ENCODE measurements at places on chromosomes 4 and X.
A peak's percentile ranks its signal among the peaks of the same experiment; 100 is the strongest.

DNA sequence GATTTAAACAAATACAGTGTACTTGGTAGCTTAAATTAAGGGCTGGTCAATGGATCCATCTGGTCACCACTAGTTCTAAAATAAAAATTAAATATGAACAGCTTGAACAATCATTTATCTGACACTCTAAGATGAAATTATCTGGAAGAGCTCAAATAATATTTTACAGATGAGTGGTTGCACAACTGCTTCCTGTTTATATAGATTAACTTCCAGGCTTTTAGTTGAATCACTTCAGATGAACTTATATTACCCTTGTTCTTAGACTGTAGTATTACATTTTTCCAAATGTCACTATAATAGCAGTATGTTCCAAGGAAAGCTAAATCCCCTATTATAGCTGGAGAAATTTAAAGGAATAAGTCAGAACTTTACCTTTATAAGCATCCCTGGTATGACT, 92.4 kb upstream of the SMIM10 start:
- no peak for DNase-seq

- no peak for DNase-seq
These were observed 568.0 kb downstream of the STIM2 start for GRCh38 chr4:27428661-27429060.

- DNase-seq = no peak
These were observed 27.5 kb upstream of the HERC5 start for GRCh38 chr4:88429401-88429800.

DNA sequence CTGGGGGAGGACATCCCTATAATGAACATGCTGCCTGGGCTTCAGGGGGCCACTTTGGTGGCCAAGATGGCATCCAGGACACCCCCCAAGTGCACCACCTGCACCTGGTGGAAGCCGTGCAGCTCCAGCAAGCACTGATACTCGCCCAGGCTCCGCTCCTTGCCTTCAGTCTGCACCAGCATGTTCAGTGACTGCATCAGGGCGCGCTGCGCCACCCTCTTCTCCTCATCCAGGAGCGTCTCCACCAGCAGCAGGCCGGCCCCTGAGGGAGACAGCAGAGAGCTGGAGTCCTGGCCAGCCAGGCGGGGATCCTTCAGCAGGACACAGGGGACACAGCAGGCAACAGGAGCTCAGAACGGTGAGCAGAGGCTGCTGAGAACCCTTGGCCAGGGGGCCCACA, 11.3 kb upstream of the SLC25A6 start:
- DNase-seq = no peak

DNA sequence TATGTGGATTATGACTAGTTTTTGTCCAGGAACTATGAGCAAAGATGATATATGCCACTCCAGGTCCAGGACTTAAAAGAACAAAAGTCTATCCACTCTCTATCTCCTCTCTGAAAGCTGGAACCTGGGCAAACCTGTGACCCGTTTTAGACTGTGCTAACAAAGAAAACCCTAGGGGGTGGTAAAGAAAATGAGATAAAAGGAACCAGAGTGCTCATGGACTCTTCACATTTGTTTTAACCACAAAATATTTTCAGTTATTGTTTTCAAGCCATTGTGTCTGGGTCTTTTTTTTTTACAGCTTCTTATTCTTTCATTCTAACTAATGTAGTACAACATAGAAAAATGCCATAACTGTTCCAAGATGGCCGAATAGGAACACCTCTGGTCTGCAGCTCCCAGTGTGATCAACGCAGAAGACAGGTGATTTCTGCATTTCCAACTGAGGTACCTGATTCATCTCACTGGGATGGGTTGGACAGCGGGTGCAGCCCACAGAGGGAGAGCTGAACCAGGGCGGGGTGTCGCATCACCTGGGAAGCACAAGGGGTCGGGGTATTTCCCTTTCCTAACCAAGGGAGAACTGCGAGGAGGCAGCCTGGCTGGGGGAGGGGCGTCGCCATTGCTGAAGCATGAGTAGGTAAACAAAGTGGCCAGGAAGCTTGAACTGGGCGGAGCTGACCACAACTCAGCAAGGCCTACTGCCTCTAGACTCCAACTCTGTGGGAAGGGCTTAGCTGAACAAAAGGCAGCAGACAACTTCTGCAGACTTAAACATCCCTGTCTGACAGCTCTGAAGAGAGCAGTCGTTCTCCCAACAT, 45.1 kb downstream of the CHM start:
- DNase-seq = no peak

DNA sequence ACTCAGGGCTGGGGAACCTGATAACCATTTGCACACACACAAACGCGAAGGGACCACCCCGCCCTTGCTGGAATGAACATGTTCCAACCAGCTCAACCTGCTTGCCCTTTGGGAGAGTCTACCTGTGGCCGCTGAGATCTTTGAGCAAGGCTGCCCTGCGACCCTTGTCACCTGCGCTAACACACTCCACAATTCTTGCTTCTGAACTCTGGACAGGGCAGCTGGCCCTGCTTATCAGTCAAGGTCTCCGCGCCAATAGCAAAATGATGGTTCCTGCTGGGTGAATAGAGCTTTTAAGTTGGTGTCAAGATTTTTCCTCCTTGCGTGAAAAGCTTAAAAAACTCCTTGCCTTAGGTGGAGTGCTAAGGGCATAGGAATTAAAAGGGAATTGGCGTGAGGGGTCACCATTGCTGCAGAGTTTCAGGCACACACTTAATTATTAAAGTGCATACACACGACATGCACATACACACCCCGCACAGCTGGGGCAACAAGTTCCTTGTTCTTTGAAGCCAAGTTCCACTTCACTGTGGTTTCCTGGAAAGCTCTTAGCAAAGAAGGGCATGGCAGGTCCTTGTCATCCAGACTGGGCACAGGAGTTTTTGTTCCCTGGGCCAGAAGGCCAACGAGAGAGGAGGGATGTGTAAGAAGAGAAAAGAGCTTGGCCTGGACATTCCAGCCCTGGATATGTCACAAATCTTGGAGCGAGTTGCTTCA, 207.7 kb downstream of the STIM2 start:
- DNase-seq = no peak

GRCh38 chrX:118807151-118808017, 16.2 kb upstream of the ZCCHC12 start:
- DNase-seq = no peak

DNA sequence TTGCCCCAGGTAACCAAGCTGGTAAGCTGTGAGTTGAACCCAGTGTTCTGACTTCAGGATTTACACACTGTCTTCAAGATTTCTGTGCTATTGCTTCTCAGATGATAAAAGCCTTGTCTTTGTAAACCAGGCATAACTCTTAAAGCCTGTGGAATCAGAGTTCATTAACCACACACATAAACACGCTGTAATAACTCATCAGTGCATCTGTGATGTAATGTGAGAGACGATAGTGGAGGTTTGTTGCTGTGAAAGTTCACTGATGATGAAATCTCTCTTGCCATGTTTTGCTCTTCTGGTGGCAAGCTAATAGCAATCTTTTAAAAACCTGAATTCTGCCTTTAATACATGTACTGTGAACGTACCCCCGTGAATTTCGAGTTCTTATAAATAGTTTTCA, 41.5 kb downstream of the CLCN4 start:
- no peak for DNase-seq

GRCh38 chr4:54433686-54434085, 204.6 kb downstream of the PDGFRA start:
- no peak for DNase-seq

DNA sequence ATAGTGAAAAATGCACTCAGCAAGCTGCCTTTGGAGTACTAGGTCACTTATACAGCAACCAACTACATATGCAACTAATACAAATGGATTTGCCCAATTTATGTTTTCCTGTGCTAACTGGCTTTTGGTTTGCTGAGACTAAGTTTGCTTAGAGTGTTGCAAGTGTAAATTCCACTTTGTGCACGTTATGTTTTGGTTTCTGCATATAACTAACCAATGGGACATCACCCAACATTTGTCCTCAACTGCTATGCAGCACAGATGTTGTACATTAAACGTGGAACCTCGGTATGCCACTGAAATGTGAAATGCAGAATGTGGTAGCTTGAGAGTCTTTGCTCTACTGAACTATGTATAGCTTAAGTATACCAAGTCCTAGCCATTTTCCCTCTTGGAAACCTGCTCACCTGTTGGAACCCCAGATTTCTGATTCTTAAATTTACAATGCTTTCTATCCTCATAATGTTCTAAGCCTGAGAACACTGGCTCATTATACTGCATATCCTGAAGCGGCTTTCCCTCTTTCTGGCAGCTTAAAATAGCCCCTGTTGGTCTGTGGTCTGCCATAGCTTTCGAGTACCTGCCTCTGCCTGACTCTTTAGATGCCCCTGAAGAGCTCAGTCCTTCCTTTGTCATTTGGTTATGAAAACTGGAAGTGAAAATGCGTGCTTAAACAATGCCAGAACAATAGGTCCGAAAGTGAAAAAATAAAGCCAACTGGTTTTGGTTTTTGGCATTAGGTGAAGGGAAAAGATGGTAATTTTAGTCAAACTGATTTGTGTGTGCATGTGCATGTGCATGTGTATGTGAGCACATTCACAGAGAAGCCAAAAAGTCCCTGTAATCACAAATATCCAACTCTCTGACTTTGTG, 158.0 kb downstream of the SH2D1A start:
- DNase-seq = no peak

DNA sequence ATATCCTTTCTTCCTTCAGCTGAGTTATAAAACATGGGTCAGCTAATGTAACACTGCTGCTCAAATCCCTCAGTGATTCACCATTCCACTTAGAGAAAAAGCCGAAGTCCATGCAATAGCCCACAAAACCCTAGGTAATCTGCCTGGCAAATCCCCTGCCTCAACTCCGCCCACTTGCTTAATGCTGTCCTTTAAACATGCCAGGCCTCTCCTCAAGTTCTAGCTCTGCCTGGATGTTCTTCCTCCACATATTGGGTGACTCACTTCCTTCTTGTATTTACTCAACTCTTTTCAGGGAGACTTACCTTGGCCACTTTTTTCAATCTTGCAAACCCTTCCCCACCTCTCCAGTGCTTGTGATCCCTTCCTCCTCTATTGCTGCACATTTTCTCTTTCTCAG, 89.8 kb downstream of the EMCN start:
- peak; percentile 43 for DNase-seq

DNA sequence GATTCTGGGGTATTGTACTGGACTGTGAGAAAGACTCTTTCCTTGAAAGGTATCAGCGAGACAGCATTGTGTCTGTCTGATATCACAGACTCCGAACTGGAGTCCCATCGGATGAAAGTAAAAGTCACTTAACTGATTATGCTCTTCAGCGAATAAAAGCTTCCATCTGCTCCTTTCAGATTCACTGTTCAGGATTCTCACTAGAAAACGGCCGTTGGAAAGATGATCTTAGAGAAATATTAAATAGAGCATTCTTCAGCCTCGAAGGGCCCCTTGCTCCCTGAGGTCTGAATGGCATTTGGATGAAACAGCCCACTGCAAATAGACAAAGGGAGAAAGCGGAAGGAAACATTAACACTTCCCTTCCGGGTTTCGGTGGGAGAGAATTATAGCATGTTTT, 416.2 kb upstream of the PRKX start:
- no peak for DNase-seq

DNA sequence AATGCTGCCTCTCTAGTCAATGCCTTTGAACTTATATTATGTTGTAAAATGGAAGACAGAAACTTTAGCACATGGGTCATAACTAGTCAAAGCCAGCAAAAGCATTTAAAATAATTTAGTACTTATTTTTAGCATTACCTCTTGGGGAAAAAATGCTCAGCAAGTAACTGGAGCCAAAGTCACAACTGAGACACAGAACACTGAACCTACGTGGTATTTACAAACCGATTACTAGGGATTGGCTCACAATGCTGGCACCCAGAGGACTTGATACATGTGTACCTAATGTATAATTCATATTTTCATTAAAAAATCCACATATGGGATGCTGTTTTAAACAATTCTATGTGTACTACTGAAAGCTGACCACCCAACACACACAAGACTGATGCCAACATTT, 38.4 kb downstream of the PHKA2 start:
- no peak for DNase-seq

GRCh38 chr4:123510221-123510620, 113.6 kb downstream of the SPRY1 start:
- no peak for DNase-seq

GRCh38 chrX:110320381-110320987, 2.6 kb upstream of the AMMECR1 start:
- no peak for DNase-seq

- DNase-seq = no peak
These were observed 22.4 kb downstream of the ANK2 start for GRCh38 chr4:113071805-113072204.

- DNase-seq = no peak
These were observed 202.1 kb upstream of the ANXA10 start for GRCh38 chr4:167890226-167890625.

- DNase-seq = peak; percentile 86
These were observed 109.5 kb upstream of the MYOZ2 start for GRCh38 chr4:119025916-119026661.

DNA sequence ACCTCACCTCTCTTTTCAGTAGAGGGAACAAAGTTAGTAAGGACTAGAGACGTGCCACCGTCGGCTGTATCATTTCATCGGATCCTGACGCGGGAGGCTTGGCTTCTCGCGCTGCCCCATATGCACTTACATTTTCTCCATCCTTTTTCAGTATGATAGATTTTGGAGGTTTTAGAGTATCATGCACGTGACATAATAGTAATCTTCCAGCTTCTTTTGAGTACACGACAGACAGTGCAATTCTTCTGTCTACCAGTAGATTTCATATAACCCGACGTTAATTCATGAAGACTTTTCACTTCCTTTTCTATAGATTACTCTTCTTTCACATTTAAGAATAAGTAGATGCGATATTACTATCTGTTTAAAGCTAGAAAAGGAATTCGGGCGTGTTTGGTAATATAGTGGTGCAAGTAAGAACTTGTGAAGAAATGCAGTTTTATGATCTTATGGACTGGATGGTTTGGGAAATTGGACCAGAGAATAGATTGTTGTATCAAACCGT, 1.0 kb downstream of the CDS1 start:
- no peak for DNase-seq

DNA sequence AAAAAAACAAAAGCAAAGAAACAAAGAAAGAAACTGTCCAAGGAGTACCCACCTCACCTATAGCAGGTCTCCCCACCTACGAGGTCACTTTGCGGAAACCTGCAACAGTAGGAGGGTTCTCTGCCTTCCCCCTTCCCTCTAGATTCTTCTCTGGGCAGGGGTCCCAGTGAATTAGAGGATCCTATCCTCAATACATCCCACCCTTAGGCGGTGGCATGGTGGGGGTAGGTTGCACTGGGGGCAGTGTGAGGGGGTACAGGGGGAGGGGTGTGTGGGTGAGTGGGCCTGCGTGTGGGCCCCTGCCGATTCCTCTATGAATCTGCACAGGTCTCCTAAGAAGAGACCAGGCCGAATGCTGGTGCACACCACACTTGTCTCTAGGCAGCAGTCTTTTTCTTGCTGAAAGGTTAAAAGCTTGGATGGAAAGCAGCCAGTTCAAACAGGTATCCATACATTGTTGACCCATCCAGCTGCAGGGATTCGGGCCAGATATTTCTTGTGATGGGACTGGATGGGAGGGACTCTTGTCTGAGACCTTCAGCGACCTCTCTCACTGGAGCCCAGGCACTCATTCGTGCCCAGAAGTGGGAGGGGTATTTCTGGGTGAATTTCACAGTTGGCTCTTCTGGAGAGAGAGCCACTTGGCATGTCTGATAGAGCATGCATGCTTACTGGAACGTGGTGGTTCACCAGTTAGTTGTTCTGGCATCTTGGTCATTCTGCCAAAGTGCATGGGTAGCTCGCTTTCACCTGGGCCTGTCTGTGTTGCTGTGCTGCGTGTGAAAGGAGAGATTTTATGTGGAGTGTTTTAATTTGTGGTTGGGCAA, 65.6 kb downstream of the NBDY start:
- no peak for DNase-seq

- no peak for DNase-seq
These were observed 449.1 kb downstream of the FAM133A start for GRCh38 chrX:94123062-94123461.

Measured in epithelial cell of proximal tubule (primary cell).